Activated naive CD8-positive, alpha-beta T cell treated with anti-CD3 and anti-CD28 coated beads, Interleukin-2, amount 10 ng/mL, durations not matched to agents 7 days and 5 days (primary cell): ENCODE measurements at places on chromosomes 2 and 18. TPM values are rescaled to one million over a fixed set of nuclear protein-coding genes. Genes with fewer than 3 reads are reported as not detected.

LINC00305 gene
- not detected for total RNA-seq

ALPP gene
- total RNA-seq = not detected

ACVR1C gene
- 2.1 TPM for total RNA-seq

REG1B gene
- total RNA-seq = not detected

PTGR3 gene
- total RNA-seq = 36.6 TPM

GPN1 gene
- 37.4 TPM for total RNA-seq

DHX57 gene
- 14.8 TPM for total RNA-seq

AKAIN1 gene
- total RNA-seq = not detected

RNF144A gene
- 78.7 TPM for total RNA-seq

LRP1B gene
- total RNA-seq = not detected

FAP gene
- total RNA-seq = not detected

CYP26B1 gene
- total RNA-seq = not detected

OSBPL6 gene
- total RNA-seq = 0.20 TPM

IGFBP5 gene
- 0.14 TPM for total RNA-seq

MALL gene
- total RNA-seq = not detected

CD207 gene
- not detected for total RNA-seq

ATP6V1B1 gene
- total RNA-seq = not detected

WDSUB1 gene
- 5.3 TPM for total RNA-seq

GAL3ST2 gene
- 0.43 TPM for total RNA-seq

RUFY4 gene
- total RNA-seq = 3.0 TPM

KIF3C gene
- 11.6 TPM for total RNA-seq

PLCD4 gene
- total RNA-seq = 0.54 TPM

DPP4 gene
- total RNA-seq = 101 TPM

CDH19 gene
- not detected for total RNA-seq

CCDC74B gene
- 1.2 TPM for total RNA-seq

KCNG2 gene
- total RNA-seq = not detected

PDE1A gene
- not detected for total RNA-seq

IL36A gene
- not detected for total RNA-seq

GAREM2 gene
- total RNA-seq = 4.1 TPM

RAD51AP2 gene
- total RNA-seq = not detected

SRBD1 gene
- 20.5 TPM for total RNA-seq

IL18R1 gene
- total RNA-seq = 40.3 TPM

SLC9A2 gene
- not detected for total RNA-seq

GAREM1 gene
- not detected for total RNA-seq

CCDC68 gene
- not detected for total RNA-seq

DTYMK gene
- total RNA-seq = 67.9 TPM

IL1RL1 gene
- total RNA-seq = not detected

SP140 gene
- 61.4 TPM for total RNA-seq

CCDC85A gene
- total RNA-seq = not detected

RMND5A gene
- total RNA-seq = 36.1 TPM

FAM228A gene
- not detected for total RNA-seq

KIAA2012 gene
- total RNA-seq = not detected
